ENCODE measurements at places on chromosomes 13 and 19.

GRCh38 chr13:23349161-23349897, 84.2 kb downstream of the SACS start:
- no peak for DNase-seq

DNA sequence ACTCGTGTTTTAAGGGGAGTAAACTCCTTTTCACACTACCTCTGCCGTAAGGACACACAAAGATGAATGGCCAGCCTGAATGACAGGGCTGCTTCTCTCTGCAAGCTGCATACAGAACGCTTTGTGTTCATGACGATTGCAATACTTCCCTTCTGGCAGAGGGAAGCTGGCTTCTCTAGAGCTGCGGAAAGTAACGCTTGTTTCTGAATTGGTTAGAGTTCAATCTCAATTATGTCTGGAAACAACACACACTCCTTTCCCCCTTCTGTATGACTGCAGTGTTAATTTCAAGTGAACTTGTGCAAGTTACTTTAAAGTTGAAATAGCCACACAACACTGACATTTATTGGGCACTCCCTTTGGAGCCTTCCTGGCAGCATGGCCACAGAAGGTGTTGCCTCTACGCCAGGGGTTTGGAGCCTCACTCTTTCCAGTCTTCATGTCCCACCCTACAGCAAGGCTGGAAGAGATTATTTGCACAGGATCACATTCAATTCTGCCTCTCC, 242.6 kb downstream of the NDFIP2 start:
- DNase-seq, result no peak

DNA sequence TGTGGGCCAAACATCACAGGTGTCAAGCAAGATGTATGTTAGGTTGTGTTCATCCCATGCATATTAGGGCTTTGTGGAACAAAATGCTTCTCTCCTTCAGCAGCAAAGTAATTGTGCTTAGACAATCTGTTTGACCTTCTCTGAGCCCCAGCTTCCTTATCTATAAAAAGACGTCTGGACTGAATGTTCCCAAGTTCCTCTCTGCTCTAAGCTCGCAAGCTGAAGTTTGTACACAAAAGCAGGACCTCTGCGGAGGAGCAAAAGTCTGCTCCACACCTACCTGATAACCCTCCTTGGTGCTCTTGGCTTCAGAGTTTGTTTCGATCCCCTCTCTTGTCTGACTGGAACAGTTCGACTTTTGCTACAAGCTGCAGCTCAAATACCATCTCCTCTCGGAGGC, 95.7 kb upstream of the UBL3 start:
- no peak for DNase-seq

DNA sequence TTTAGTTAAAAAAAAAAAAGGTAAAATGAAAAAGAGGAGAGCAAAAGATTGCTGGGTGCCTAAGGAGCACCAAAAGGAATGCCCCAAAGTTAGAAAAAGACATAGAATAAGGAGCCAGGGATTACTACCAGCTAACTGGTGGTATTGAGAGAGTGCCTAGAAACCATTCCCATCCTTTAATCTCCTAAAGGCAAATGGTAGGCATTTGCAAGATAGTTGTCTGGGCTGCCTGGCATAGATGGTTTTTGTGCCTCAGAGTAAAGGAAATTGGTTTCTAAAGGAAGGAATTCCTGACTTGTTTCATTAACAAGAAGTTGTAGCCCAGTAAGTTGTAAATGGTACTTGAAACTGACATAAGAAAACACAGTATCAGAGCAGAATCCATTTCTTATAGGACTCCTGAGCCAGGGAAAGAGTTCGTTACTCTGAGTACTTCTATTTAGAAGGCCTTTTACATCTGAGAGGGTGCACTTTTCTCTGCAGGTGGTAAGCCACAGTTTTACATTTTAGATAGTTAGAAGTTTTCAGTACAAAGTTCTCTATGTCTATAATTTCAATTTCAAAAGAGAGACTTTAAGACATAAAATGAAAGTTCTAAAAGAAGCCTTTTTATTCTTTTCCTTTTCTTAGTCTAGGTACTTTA, 92.6 kb downstream of the OLFM4 start:
- DNase-seq, result no peak

DNA sequence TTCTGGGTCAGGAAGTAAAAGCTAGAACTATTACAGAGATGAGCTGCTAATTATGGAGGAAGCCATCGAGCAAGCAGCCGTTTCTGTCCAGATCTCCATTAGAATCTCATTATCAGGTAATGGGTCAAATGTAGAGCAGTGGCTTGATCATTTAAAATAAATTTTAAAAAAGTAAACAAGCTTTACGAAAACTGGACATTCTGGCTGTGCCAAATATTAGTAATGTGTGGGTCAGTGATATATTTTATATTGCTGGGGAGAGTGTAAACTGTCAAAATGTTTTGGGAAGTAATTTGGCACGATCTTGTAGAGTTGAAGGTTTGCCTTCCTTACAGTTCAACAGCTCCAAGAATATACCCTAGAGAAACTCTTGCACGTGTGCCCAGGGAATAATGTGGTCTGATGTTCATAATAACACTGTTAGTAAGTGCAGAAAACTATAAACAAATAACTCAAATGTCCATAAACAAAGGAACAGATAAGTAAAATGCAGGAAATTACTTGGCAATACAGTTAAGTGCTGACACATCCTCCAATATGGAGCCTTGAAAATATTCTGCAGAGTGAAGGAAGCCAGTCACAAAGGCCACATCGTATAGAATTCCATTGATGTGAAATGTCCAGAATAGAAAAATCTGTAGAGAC, 127.2 kb upstream of the UBL3 start:
- DNase-seq, result no peak

DNA sequence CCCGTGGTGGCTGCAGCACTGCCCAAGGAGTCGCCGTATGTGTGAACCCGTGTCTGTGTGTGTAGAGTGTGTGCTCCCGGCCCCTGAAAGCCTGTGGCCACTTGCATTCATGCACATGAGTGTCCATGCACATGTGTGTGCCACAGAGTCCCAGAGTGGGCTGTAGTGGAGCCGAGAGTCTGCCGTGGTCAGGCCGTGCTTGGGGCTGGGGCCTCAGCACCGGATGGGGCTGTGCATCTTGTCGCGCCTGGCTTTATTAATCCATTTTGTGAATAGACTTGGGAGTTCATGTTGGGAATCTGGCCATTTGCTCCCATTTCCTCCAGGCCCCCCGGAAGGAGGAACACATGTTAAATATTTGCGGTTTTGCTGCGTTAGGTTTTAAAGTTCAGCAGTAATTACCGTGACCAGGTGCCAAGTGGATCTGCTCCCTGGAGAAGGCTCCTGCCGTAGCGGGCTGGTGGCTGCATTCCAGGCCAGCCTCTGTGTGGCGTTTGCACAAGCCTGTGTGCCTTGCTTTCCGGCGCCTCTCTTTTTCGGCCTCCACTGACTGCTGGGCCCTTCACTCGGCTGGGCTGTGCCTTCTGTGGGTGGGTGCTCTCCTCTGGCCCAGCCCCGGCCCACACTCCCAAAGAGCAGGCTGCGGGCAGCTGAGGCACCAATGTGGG, 69.2 kb upstream of the KCTD15 start:
- no peak for DNase-seq

GRCh38 chr19:12782424-12783290, 7.3 kb upstream of the HOOK2 start:
- peak; percentile 59 for DNase-seq

- DNase-seq, result peak; percentile 67
These were observed 475.6 kb downstream of the COG6 start for GRCh38 chr13:40130871-40131636.

DNA sequence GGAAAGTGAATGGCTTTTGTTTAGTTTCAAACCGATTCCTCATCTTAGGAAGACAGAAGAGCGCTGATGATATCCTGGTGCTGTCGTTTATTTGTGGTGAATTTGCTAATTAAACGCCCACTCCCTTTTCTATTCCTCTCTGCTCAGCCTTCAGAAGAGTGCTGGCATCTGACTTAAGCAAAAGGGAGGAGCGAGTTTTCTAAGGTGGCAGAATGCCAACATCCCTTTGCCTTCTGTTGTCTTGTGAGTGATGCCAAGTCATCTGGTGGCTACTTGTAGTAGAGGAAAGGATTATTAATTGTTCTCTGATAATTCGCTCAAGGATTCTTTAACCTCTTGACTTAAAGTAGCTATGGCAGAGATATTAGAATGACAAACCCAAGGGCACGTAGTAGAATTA, 68.1 kb downstream of the ERCC5 start:
- peak; percentile 81 for DNase-seq

GRCh38 chr19:2234996-2235380, 1.1 kb downstream of the PLEKHJ1 start:
- peak; percentile 39 for DNase-seq

GRCh38 chr19:13094106-13094504, 8.6 kb downstream of the LYL1 start:
- DNase-seq, result no peak

DNA sequence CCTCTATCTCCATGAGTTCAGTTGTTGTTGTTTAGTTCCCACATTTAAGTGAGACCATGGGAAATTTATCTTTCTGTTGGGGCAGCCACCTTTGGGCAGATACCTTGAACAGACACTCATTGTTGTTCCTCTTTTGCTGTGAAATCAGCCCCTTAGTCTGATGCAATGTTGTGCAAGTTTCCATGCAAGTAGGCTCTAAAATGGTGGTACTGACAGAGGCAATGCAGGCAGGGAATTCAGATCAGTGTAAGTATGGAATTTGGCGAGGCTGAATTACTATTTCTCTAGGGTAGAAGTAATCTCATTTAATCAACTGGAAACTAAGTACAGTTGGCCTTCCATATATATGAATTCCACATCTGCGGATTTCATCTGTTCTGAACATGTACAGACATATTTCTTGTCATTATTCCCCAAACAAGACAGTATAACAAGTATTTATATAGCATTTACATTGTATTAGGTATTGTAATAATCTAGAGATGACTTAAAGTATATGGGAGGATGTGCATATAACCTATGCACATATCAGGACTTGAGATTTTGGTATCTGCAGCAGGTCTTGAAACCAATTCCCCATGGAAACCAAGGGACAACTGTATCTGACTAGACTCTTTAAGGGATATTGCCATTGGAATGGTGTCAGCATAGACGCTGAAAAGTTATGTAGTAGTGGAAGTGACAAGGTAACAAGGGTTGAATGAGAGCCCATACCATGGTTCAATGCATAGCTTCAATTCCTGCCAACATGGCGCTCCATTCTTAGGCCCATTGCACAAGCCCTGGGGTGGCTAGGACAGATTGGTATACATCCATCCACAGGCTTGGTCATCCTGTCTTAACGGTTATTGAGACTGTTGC, 281.5 kb upstream of the HTR2A start:
- no peak for DNase-seq

- no peak for DNase-seq
These were observed 41.1 kb downstream of the TINCR start for GRCh38 chr19:5526691-5527090.

- no peak for DNase-seq
These were observed 410 bp downstream of the PIN1 start for GRCh38 chr19:9835507-9835949.

DNA sequence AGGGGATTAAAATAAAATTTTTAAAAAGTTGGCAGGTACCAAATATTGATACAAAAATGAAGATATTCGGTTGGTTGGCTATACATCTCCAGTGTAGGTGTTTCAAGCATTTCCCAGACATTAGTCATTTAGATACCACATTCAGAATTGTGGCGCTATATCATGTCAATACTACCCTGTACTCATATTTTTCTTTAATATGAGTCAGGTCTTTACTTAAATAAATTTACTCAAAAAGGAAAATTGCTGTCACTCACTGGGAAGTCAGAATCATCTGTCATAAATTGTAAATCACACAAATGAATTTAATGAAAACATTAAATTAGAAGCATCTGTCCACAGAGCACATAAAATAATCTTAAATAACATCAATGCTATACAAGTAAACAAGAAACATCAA, 134.2 kb downstream of the TSHZ3 start:
- DNase-seq, result peak; percentile 36

- no peak for DNase-seq
These were observed 553.4 kb upstream of the KLF12 start for GRCh38 chr13:74687442-74688182.

DNA sequence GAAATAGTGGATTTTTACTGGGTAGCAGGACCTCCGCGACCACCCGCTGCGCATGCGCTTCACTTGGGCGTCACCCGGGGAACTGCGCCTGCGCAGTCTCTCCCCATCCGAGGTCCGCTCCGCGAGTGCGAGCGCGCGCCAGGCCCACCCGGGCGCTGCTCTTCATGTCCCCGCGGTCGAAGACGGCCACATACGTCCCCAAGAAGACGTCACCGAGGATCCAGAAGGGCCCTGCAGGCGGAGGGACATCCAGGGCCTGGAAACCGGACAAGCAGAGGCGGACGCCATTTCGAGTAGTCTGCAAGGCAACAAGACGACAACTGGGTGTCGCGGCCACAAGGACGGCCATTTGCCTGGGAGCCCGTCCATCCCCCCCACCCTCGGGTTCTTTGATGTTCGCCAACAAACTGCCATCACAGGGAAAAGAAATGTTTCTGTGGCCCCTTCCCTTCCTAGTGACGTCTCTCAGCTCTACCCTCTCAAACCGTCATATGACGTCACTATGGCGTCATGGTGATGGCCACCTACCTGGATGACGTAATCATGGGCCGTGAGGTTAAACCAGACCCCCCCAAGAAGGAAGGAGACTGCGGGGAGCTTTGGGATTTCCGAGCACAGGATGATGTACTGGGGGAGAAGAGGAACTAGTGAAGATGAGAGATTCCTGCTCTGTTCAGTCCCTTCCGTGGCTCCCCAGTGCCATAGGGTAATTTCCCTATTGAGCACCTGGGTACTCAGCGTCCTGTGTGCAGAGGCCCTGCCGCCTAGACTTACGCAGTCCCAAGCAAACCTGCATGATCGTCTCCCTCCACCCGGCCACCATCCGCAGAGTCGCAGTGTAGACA, 6.7 kb downstream of the NAPSA start:
- no peak for DNase-seq

GRCh38 chr13:33355201-33355895, 69.8 kb upstream of the STARD13 start:
- DNase-seq, result no peak

DNA sequence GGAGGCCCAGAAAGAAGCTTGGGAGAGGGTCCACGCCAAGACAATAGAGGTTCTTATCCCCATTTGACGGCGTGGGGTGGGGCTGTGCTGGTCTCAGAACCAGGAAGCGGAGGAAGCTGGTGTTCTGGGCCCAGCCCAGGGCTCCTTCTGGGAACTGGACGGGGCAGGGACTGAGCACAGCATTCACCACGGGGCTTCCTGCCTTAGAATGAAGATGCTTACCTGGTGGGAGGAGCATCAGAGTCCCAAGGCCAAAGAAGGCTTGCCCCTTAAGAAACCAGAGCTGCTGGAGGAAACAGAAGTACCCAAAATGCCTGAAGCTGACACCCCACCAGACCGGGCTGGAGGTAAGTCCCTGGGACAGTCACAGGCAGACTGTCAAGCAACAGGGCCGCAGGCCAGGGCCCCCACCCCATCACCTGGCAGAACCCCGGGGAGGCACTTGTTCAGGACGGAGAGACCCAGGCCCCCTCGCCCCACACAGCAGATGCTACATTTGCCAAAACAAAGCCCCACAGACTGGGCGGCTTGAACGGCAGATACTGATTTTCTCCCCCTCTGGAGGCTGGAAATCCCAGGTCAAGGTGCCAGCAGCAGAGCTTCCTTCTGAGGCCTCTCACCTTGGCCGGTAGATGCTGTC, 17.8 kb upstream of the IGLON5 start:
- no peak for DNase-seq

Data from mammary epithelial cell (primary cell).